Fibroblast of the aortic adventitia (primary cell): ENCODE measurements at places on chromosomes 7 and 10. TPM values are rescaled to one million over a fixed set of nuclear protein-coding genes. Genes with fewer than 3 reads are reported as not detected.

DNA sequence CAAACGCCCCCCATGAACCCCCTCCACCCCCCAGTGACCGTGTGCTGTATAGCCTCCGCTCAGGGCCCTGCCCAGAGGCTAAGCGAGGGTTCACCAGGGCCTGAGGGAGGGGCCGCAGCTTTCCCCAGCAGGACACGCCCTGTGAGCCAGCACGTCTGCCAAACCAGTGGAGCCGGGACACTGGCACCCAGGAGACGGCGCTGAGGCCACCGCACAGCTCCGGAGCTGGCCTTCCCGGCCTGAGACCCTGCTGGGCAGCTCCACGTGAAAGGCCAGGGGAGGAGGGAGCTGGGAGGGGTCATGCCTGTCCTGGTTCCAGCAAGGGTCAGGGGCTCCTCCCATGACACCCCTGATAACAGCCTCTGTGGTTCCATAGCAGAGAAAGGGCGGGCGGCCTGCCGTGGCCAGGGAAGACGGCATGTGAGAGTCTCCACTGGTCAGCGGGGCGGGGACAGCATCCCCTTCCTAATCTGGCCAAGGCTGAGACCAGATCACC, 278.3 kb downstream of the ELFN1 start:
- no peak for DNase-seq

- peak; percentile 52 for DNase-seq
These were observed 104.1 kb upstream of the KCNMA1 start for GRCh38 chr10:77741746-77742145.

GRCh38 chr10:86706401-86706841, 38.1 kb downstream of the LDB3 start:
- no peak for DNase-seq

EFCAB10 gene
- not detected in 2 replicates for total RNA-seq

GRCh38 chr7:43872406-43873110, 3.2 kb upstream of the MRPS24 start:
- DNase-seq: peak; percentile 90

MKX gene
- 0.25 and 0.27 TPM in 2 replicates for total RNA-seq

DNA sequence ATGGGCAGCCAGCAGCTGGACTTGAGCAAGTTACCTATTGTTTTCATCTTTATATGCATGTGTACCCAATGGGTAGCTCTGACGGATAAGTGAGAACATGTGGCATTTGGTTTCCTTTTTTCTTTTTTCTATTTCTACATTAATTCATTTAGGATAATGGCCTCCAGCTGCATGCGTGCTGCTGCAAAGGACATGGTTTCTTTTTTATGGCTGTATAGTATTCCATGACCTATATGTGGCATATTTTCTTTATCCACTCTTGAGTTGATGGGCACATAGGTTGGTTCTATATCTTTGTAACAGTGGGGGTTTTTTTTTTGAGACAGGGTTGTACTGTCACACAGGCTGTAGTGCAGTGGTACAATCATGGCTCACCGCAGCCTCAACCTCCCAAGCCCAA, 37.4 kb downstream of the ASZ1 start:
- no peak for DNase-seq

DNA sequence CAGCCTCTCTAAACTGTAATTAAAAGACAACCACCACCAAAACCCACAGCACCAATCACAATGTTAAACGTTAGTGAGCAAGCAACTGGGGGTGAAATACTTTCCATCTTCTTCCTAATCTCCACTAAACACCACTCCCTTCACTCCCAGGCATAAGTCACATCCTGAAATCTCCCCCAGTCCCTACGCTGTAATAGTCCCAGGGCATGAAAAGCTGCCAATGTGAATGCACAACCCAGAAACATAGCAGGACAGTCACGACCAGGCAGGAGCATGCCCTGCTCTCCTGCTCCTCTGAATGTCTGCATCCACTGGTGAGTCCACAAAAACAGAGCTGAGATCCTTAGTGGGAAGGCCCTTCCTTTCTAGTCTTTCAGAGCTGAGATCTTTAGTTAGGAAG, 288.9 kb downstream of the PARD3 start:
- DNase-seq: peak; percentile 83

DNA sequence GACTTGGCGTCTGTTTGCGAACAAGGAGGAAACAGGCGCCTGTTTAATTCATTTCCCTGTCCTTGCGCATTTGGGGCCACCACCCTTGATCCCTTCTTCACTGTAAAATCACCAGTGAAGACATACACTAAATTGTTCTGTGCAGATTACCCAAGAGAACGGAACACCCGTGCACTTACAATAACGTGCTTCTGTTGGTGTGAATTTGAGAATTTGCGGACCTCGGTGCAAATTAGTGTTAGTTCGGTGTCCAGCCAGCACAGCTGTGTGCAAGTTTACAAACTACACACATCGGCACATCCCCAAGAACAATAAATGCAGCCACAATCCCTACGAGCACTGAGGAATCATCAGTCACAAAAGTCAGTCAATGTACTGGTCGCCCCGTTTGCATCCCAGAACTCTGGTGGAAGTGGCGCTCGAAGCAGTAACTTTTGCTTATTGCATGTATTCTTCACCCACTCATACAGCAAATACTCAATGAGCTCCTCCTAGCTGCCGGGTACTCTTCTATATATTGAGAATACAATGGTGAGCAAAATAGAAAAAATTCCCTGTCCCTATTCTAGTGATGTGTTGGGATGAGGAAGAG, 786 bp upstream of the CNOT4 start:
- peak; percentile 44 for DNase-seq

- no peak for DNase-seq
These were observed 1.8 kb downstream of the MMRN2 start for GRCh38 chr10:86955501-86956194.

DNA sequence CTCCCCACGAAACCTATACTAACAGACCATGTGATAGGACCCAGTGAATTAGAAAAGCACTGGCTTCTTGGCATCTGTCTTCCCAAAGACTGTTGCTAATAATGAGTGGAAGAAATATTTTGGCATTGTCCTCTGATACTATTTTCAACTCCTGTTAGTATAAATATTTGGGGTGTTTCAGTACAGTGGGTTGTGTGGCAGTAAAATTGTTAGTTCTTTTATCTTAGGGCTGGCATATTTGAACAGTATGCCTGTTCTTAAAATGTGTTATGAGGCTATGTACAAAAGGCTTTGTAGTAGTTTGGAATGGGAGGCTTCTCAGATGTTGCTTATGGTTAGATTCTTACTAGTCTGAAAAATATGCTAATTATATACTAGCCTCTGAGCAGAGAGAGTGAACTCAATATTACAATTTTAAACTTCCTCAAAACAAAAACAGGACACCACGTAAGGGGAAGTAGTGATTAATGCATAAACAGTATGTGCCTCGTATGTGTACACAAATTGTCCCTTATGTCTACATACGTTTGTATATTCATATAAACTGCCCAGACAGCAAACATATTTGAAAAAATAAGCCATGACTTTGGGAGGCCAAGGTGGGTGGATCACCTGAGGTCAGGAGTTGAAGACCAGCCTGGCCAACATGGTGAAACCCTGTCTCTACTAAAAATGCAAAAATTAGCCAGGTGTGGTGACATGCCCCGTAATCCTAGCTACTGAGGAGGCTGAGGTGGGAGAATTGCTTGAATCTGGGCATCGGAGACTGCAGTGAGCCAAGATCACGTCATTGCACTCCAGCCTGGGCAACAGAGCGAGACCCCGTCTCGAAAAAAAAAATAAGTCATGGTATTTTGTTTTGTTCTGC, 115.4 kb downstream of the ARID5B start:
- DNase-seq: no peak

- DNase-seq: peak; percentile 36
These were observed 262.8 kb downstream of the DYNC1I1 start for GRCh38 chr7:96034940-96035727.

- DNase-seq: no peak
These were observed 271.4 kb downstream of the GALNT17 start for GRCh38 chr7:71403202-71403946.

GRCh38 chr10:3465406-3465891, 292.9 kb upstream of the PITRM1 start:
- DNase-seq: no peak

EPC1 gene
- 26.7 and 56.9 TPM in 2 replicates for total RNA-seq

DNA sequence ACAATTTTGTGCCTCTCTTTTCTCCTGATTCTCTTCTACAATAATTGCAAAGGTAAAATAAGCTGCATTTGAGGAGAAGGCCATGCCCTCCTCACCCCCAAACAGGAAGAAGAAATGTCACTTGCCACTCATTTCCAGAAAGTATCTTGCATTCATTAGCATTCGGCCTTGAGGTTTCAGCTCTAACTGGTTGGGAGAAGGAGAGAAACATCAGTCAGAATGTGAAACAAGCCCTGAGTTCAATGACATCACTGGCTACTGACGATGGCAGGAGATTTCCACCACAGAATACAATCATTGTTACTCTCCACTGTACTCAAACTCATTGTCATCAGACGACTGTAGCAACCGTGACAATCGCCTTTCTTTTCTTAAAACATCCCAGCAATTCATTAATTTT, 72.8 kb downstream of the PRKCQ start:
- no peak for DNase-seq

DNA sequence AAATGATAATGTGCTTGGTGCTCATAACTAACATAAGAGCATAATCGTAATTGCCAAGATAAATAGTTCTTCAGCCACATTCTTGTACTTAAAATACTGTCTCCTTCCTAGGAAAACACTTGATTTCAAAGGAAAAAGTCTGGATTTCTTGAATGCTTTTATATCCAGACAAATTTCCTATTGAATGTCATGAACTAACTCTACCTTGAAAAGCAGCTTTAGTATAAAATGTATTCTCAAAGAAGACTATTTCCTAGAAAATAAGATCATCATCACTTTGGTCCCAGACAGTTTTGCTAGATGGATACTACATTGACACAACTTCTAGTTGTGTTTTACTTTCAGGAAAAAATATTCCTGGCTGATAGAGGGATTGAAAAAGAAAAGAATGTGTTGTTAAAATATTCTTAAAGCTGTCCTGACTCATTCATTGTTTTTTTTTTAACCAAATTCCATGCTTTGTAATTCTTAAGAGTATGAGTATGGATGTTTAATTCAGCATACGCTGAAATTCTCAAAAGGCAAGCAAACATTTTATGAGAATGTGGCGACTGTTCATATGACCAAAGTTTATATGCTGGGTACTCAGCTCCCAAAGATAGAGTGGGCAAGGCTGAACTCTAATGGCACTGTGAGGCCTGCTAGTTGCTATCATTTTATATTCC, 106.1 kb downstream of the PPP1R3A start:
- DNase-seq: no peak

MARVELD1 gene
- 34.9 and 64.3 TPM in 2 replicates for total RNA-seq

- no peak for DNase-seq
These were observed 424 bp downstream of the EGFR start for GRCh38 chr7:55019191-55019690.

DNA sequence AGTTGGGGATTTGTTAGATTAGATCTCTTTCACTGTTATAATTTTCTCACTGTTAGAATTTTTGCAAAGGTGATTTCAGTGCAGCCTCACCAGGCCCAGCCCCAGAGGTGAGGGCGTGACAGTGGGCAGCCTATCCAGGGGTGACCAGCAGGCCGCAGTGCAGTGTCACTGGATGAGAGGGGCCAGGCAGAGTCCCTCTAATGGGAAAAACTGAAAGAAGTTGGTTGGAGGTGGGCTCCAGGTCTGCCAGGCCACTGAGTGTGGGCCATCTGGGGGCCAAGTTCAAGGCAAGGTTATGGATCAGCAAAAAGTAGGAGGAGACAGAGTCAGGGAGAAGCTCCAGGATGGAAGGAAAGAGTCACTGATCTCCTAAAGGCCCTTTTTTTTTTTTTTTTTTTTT, 90.5 kb upstream of the SDK1 start:
- no peak for DNase-seq

C10orf67 gene
- 0.09 TPM in 1 of 2 replicates, not detected in the other for total RNA-seq

- no peak for DNase-seq
These were observed 26.5 kb downstream of the MPP7 start for GRCh38 chr10:28276384-28276783.

TNKS2 gene
- total RNA-seq: 41.5 and 51.2 TPM in 2 replicates

GRCh38 chr10:73168465-73168803, 515 bp downstream of the FAM149B1 start:
- DNase-seq: peak; percentile 46

DNA sequence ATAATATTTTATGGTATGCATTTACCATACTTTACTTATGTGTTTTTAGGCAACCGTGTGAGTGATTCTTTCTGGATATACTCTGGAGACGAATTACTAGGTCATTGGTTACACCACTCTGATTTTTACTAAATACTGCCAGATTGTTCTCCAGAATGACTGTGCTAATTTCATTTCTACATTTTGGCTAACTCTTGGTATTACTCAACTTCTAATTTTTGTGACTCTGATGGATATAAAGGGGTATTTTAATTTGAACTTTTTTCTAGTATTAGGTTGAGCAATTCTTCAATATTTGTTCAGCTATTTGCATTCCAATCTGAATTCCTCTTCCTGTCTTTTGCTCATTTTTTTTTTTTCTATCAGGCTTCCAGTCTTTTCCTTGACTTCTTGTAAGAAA, 223.6 kb downstream of the MDFIC start:
- peak; percentile 91 for DNase-seq
